Spinal cord (tissue), 10 donors: ENCODE measurements at places on chromosomes 2 and 18. TPM values are rescaled to one million over a fixed set of nuclear protein-coding genes. Genes with fewer than 3 reads are reported as not detected.

Gene IL36RN
- not detected for polyA plus RNA-seq

Gene STEAP3
- polyA plus RNA-seq, result 3.2 TPM

Gene EFR3B
- 47.6 TPM for polyA plus RNA-seq

Gene KIAA2012
- polyA plus RNA-seq, result 5.4 TPM

Gene CXCR1
- not detected for polyA plus RNA-seq

Gene FABP1
- 0.48 TPM for polyA plus RNA-seq

Gene PTH2R
- 1.0 TPM for polyA plus RNA-seq

Gene UGT1A8
- polyA plus RNA-seq, result not detected

Gene AFF3
- polyA plus RNA-seq, result 41.1 TPM

Gene HADHA
- polyA plus RNA-seq, result 135 TPM
